ENCODE measurements at places on chromosomes 12 and 14.

- DNase-seq, result no peak
Observed at GRCh38 chr12:120955232-120955631, 23.1 kb upstream of the HNF1A start.

DNA sequence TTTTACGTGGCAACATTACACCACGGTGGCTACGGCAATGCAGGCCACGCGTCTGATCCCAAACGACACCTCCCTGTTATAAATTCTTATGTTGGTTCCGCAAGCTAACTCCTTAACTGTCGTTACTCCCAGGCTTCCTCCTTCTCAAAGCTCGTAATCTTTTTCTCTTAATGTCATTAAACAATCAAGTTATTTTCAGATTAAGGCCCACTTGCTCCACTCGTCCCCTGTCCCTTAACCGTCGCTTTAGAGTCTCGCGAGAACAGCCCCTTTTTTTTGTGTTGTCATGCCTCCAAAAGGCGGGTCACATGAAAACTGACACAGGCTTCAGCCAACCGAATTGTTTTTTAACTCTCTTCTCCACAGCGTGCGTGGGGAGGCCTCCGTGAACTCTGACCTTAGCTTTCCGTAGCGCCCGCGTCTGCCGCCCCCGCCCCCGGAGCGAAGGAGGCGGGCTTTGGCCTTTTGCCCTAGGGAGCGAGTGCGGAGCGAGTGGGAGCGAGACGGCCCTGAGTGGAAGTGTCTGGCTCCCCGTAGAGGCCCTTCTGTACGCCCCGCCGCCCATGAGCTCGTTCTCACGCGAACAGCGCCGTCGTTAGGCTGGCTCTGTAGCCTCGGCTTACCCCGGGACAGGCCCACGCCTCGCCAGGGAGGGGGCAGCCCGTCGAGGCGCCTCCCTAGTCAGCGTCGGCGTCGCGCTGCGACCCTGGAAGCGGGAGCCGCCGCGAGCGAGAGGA lies at the start of gene CAND1:
Gene CAND1 (plus strand): TSS at position 463 of the 737 bp plus-strand sequence. CDS start 360 bp downstream, outside the sequence.
- peak; percentile 99 for DNase-seq

DNA sequence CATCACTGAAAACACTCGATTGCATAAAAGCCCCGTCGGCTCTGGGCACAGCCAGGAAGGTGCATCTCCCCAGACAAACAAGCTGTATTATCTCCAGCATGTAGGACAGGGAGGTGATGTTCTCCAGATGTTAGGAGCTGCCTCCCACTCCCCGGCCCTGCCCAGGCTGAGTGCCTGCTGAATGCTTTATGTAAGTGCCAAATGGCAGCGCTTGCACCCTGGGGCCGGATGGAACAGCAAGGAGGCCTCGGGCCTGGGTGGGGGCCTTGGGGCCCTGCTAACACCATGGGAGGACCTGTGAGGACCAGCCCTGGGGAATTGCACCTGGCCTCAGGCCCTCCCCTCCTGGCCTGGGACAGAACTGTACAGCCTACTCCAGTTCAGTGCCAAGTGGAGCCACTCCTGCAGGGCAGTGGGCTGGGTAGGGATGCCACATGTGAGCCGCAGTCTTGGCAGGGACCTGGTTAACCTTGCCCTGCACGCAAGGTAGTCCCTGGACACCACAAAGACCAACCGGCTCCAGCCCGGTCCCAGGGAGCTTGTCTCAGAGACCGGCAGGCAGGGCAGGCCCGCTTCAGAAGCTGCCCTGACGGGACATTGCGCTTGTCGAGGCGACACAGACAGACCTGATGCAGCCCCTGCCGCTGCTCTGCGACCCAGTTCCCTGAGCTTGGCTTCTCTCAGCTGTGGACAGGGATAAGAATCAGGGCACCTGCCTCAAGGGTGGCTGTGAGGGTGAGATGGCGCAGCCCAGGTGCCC lies 35.3 kb upstream of the PPP1R13B start:
- DNase-seq, result no peak

DNA sequence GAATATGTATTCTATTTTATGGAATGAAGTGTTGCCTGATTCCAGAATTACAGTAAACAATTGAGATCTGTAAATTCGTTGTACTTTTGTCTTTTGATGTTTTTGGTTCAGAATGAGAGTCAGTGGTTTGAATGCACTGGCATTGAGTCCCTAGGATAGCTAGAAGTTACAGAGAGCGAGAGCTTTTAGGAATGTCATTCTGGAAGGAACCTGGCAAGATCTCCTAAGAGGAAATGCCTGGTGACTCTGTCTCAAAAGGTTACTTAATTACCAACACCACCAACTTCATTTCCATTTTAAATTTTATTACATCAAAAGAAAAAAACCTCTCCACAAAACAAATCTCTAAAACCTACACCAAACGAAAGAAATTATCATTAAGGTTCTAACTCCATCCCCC lies 6.0 kb upstream of the CEBPE start:
- no peak for DNase-seq

DNA sequence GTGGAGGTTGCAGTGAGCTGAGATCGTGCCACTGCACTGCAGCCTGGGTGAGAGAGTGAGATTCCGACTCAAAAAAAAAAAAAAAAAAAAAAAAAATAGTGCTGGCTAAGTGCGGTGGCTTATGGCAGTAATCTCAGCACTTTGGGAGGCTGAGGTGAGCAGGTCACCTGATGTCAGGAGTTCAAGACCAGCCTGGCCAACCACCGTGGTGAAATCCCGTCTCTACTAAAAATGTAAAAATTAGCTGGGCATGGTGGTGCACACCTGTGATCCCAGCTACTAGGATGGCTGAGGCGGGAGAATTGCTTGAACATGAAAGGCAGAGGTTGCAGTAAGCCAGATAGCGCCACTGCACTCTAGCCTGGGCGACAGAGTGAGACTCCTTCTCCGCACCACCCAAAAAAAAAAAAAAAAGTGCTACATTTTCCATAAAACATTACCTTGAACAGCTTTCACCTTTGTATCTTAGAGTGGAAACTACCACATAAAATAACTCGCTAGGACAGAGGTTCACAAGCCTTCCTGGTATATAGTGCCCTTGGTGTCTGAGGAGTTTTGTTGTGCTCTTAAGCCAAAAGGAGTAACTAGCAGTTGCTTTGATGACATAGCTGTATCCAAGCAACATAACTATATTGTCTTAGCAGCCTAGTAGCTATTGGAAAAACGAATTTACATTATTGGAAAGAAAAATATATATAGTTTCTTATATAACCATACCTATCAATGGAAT lies 11.1 kb downstream of the PTGES3 start:
- DNase-seq, result no peak

DNA sequence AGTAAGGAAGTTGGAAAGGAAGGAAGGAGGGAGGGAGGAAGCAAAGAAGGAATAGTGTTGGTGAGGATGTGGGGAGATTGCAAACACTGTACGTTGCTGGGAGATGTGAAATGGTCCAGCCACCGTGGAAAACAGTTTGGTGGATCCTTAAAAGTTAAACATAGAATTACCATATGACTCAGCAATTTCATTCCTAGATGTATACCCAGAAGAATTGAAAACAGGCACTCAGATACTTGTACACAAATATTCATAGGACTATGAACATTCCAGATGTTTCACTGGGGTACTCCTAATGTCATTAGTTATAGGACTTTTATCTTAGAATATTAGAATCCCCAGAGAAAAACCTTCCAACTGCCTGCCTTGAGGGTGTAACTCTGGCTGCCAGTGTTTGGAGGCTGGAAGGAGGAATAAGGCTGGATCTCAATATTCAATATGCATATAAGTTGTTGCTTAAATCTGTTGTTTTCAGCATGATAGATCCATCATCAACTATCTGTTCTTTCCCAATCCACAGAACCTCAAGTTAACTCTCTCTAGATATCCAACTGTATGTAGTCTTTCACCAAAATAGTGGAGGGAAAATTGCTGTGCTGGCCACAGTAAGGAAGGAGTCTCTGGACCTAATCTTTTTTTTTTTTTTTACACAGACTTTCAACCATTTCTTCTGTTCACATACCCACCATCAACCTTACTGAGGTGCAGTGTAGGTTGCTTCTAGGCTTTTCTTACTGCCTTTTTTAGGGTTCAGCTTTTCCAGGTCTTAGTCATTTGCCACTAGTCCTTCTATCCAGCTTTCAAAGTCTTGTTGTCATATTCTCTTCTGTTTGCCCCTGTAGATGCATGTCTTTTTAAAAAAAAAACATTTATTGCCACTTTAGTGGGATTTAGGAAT lies 94.5 kb downstream of the DNAI7 start:
- DNase-seq, result no peak

DNA sequence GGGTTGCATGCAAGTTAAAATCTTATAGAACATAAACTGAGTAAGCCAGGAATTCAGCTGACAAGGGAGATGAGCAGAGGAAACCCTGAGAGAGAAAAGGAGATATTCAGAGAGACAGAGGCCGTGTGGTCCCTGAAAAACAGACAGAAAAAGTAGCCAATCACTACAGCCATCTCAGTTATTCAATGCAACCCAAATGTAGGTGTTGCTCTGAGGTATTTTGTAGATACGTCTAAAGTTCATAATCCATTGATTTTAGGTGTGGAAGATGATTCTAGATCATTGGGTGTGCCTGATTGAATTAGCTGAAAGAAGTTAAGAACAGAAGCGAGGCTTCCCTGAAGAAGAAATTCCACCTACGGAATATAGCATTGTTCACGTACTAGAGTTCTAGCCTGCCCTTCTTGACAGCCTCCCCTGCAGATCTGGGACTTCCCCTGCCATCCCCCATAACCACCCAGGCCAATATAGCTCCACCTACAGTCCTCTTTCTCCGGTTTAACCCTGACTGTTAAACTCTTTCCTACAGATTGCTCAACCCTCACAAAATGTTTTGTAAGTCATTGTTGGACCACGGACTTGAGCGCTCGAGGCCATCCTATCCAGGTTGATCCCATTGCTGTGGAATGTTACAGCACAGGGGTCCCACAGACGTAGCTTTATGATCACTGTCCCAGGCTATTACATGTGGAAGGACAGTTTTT lies 21.7 kb downstream of the AICDA start:
- peak; percentile 11 for DNase-seq

GRCh38 chr12:103441437-103442181 lies 54.2 kb downstream of the C12orf42 start:
- peak; percentile 68 for DNase-seq

GRCh38 chr12:95484524-95484923 lies 10.6 kb downstream of the METAP2 start:
- no peak for DNase-seq

DNA sequence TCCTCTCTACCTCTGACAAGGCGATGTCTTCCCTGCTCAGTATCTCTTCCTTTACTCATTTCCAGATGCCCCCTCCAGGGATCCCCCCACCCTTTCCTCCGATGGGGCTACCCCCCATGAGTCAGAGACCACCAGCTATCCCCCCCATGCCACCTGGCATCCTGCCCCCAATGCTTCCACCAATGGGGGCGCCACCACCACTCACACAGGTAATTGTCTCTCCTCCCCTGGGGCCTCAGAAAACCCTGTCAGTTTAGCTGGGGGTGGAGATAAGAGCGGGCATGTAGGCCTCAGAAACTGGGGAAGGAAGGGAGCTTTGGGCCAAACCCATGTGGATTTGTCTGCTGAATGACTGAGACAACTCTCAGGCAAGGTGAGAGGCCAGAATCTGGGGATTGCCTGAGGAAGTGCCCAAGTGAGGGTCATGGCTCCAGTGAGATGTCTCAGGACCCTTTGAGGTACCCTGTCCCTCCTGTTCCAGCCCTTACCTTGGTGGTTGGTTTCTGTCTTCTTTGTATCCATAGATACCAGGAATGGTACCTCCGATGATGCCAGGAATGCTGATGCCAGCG lies 8.1 kb downstream of the PRPF40B start:
- no peak for DNase-seq

DNA sequence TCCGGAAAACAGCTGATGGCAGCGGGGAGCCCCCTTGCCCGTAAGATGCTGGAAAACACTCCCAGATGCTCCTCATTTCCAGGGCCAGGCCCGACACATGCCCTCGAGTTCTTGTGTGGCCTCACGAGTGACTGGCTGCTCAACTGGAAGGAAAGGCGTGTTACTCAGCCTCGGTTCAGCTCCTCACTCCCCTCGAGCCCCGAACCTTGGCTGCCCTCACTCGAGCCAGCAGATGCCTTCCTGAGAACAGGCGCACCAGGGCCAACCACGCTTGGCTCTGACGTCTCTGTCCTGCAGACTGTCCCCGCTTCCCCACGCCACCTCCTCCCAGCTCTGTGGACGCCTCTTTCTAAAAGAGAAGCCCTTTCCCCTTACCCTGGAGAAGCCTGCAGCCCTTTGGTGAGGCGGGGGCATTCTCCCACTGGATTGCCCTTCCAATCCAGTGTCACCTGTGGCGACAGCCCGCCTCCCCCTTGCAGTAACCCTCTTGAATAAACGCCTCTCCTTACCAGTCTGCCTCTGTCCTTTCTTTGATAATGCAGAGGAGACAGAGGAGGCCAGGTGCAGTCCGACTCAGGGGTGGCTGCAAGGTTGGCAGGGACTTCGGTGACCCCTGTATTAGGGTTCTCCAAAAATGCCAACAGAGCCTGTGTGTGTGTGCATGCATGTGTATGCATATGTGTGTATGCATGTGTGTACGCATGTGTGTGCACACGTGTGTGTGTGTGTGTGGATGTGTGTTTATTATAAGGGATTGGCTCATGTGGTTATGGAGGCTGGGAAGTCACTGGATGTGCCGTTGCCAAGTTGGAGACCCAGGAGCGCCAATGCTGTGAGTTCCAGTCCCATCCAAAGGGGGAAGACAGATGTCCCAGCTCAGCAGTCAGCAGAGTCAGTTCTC lies 166.3 kb downstream of the KIF26A start:
- DNase-seq, result no peak

DNA sequence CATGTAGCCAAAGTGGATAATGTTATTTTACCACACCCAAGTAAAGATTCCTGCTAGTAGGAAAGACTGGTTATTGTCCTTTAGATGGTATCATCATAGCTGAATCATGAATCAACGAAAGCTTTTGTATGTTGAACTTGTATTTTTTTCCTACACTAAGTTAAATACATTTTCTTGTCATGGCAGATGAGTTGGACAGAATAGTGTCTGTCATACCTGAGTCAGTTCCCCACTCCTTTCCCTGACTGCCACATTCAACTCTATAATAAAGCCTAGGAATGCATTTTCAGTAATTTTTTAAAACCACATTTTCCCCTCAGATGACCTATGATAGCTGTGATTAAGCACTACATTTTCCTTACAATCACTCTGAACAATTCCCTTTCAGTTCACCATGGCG lies 9.3 kb upstream of the PTHLH start:
- DNase-seq, result no peak

DNA sequence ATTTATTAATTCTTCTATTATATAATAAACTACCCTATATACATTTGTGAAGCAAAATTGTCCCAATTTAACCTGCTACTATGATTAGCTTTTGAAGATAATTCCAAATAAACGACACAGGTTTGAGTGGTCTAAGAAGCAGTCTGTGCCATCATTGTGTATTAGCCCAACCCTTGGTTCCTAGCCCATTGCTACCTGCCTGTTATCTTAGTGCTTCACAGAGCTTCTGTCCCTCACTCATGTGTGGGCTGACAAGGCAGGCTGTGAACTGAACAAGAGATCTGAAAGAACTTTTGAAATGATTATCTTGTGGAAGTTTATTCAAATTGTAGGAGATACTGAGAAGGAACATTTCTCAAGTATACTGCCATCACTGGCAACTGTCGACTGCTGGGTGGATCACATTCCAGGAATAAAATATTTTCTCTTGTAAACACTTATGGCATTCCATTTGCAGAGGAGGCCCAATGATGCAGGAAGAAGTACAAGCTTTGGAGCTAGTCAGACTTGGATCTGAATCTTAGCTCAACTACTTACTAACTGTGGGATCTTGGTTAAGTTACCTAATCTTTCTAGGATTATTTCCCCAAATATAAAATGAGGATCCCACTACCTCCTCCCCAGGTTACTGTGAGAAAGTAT lies 7.8 kb upstream of the MTERF2 start:
- DNase-seq, result no peak
